Endothelial cell of umbilical vein (primary cell): ENCODE measurements at places on chromosomes 4 and X.
A peak's percentile ranks its signal among the peaks of the same experiment; 100 is the strongest.

- no peak for DNase-seq
These were observed 58.9 kb downstream of the TMEM154 start for GRCh38 chr4:152620915-152621314.

DNA sequence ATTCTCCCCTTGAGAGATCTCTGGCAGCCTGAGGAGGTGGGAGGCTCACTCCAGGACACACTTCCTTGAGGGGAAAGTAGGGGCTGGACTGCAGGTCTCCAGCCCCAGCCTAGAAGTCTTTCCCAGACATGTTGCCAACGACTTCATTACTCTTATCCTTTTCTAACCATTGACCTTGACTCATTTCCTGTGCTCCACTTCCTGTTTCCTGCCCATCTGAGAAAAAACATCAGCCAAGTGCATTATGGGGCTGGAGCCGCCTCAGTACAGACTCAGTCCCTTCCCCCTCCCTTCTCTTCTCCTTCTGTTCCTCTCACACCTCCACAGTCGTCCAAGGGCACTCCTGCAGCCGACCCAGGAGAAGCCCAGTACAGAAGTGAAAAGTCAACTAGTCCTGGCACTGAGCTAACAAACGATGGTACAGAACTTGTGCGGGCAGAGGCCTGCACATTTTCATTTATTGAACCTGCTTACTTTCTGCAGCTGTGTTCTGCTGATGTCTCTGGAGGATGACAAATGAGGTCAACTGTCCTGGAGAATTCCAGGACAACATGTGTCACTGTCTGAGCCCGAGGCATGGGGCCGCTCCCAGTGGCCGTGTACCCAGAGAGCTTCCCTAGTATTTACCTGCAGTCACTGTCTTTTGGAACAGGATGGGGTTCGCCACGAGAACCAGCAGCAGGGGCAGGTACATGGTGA, 20.1 kb downstream of the GPR143 start:
- DNase-seq = peak; percentile 95

- DNase-seq = no peak
These were observed 3.1 kb downstream of the NKX1-1 start for GRCh38 chr4:1403177-1403583.

GRCh38 chr4:138164208-138164607, 77.9 kb downstream of the SLC7A11 start:
- DNase-seq = no peak

DNA sequence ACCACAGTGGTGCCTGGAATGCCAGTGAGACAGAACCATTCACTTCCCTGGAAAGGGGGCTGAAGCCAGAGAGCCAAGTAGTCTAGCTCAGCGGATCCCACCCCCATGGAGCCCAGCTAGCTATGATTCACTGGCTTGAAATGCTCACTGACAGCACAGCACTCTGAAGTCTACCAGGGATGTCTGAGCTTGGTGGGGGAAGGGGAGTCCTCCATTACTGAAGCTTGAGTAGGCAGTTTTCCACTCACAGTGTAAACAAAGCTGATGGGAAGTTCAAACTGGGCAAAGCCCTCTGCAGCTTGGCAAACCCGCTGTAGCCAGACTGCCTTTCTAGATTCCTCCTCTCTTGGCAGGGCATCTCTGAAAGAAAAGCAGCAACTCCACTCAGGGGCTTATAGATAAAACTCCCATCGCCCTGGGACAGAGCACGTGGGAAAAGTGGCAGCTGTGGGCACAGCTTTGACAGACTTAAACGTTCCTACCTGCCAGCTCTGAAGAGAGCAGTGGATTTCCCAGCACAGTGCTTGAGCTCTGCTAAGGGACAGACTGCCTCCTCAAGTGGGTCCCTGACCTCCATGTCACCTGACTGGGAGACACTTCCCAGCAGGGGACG, 32.0 kb downstream of the NAP1L2 start:
- DNase-seq = no peak

- DNase-seq = peak; percentile 21
These were observed 1548.7 kb downstream of the PCDH7 start for GRCh38 chr4:32268863-32269262.

- DNase-seq = no peak
These were observed 25.8 kb downstream of the RGS12 start for GRCh38 chr4:3318561-3319021.
